Endothelial cell of coronary artery (primary cell): ENCODE measurements at places on chromosomes 3 and 15. TPM values are rescaled to one million over a fixed set of nuclear protein-coding genes. Genes with fewer than 3 reads are reported as not detected.

TNFAIP8L3 gene
- total RNA-seq: 15.8 and 29.9 TPM in 2 replicates

TEX55 gene
- not detected in 2 replicates for total RNA-seq

XYLB gene
- total RNA-seq: 3.2 and 3.5 TPM in 2 replicates

MASP1 gene
- under 0.01 and 6.6 TPM in 2 replicates for total RNA-seq

ASB14 gene
- not detected in 2 replicates for total RNA-seq

NR1I2 gene
- under 0.01 and 0.09 TPM in 2 replicates for total RNA-seq

KBTBD13 gene
- total RNA-seq: not detected in 2 replicates

ARID3B gene
- total RNA-seq: 1.3 and 1.4 TPM in 2 replicates

DIPK2A gene
- 86.6 and 109 TPM in 2 replicates for total RNA-seq

SAMMSON gene
- total RNA-seq: not detected in 2 replicates

RBM5 gene
- total RNA-seq: 140 and 252 TPM in 2 replicates

SLC12A8 gene
- 0.09 and 2.7 TPM in 2 replicates for total RNA-seq

EOMES gene
- not detected in 2 replicates for total RNA-seq
